ENCODE measurements at places on chromosomes 4 and X. TPM values are rescaled to one million over a fixed set of nuclear protein-coding genes. Genes with fewer than 3 reads are reported as not detected.

Gene CENPI
- 10.1 TPM for total RNA-seq

Gene MID1
- total RNA-seq: 11.5 TPM

Gene TRPC3
- total RNA-seq: 14.5 TPM

Gene TCP11X2
- total RNA-seq: 1.8 TPM

Gene FAAH2
- 6.2 TPM for total RNA-seq

Gene RNF212
- 3.5 TPM for total RNA-seq

Gene SOX3
- total RNA-seq: 3.7 TPM

Gene HERC5
- total RNA-seq: 3.5 TPM

Gene ITM2A
- 84.7 TPM for total RNA-seq

Gene PABPC1L2A
- 3.0 TPM for total RNA-seq

Gene NPY1R
- total RNA-seq: 19.8 TPM

Gene PRR32
- not detected for total RNA-seq

Gene HTT
- total RNA-seq: 96.7 TPM

Gene HEPH
- 13.1 TPM for total RNA-seq

Gene TNMD
- 0.23 TPM for total RNA-seq

Gene EMD
- 35.8 TPM for total RNA-seq

Measured in diencephalon (tissue), 1 donor.